ENCODE measurements at places on chromosomes 11 and 22. TPM values are rescaled to one million over a fixed set of nuclear protein-coding genes. Genes with fewer than 3 reads are reported as not detected.

Gene GPHA2
- not detected for total RNA-seq

GRCh38 chr11:61174273-61174672 is 13.0 kb upstream of the VPS37C start:
- no peak for DNase-seq

Gene IRAG1
- 13.1 TPM for total RNA-seq

Gene FAM83F
- total RNA-seq, result 8.0 TPM

Gene CECR2
- total RNA-seq, result 14.1 TPM

Gene KBTBD4
- 15.7 TPM for total RNA-seq

Gene TMEM191C
- total RNA-seq, result 4.2 TPM

- no peak for DNase-seq
These were observed 64.2 kb upstream of the KCNQ1OT1 start for GRCh38 chr11:2763984-2764383.

Gene SCGB1D2
- total RNA-seq, result not detected

Gene GRAP2
- total RNA-seq, result not detected

Gene CRYBA4
- total RNA-seq, result not detected

GRCh38 chr22:32643246-32643645 is 158.3 kb upstream of the TIMP3 start:
- no peak for DNase-seq

Gene SYT7
- total RNA-seq, result 9.4 TPM

Gene PHLDA2
- total RNA-seq, result 1.5 TPM

- DNase-seq, result no peak
These were observed 6.0 kb downstream of the C11orf97 start for GRCh38 chr11:94518300-94518699.

DNA sequence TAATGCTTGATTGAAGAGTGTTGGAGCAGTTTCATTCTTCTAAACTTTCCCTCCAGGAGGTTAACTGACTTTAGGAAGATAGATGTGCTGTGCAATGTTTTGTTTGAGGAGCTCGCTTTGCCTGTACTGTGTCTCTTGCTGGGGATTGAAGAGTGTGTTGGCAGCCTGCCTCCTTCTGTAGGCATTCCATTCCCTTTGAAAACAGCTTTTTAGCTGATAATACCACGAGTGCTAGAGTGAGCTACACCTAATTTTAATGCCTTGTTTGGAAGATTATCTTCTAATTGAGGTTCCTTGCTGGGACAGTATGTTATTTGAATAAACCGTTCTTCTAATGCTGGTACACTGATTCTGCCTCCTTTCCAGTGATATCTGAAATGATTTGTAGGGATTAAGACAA is 7.2 kb downstream of the DDX10 start:
- no peak for DNase-seq

DNA sequence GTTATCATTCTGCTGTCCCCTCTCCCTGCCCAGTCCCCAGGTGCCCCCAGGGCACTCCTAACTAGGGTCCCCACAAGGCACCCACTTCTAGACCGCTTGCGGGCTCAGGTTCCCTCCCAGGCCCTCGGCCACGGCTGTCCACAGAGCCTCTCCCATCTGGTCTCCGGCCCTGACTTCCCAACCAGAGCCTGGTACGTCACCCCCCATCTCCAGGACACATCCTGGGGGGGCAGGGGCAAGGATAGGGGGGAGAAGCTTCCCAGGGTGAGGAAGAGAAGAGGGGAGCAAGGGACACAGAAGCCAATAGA is 457 bp downstream of the SSTR3 start:
- no peak for DNase-seq

DNA sequence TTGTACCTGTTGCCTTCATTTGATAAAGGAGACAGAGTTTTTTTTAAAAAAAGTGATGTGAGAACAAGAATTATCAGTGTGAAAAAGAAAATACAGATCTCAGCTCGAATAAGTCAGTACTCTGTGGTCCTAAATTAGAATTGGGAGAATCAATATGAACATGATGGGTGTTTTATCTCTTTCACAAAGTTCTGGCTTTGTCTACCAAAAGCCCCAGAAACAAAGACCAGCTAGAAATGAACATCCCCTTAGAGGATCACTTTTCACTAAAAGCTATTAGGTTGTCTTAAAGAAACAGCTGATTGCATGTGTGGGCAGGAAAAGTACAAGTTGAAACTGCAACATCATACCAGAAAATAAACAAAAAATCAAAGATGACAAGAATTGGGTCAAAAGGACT is 8.4 kb upstream of the ST14 start:
- no peak for DNase-seq

GRCh38 chr22:36659762-36660509 is 43.6 kb downstream of the CACNG2 start:
- peak; percentile 66 for DNase-seq

- DNase-seq, result no peak
These were observed 25.0 kb downstream of the FCHSD2 start for GRCh38 chr11:73117071-73117470.

DNA sequence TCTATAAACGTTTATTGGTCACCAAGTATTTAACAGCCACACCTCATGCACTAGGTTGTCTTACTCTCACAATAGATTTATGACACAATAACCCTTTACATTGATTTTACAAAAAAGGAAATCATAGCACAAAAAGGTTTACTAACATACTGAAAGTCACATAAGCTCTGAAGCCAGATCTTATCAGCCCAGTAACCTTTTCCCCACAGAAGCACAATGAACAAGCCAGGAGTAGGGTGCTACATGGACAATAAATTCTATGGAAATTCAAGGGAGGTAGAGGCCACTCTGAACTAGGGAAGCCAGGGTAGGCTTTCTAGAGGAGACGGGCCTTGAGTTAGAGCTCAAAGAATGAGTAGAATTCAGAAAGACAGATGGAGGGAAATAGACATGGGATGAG is 633.5 kb upstream of the CADM1 start:
- DNase-seq, result no peak

DNA sequence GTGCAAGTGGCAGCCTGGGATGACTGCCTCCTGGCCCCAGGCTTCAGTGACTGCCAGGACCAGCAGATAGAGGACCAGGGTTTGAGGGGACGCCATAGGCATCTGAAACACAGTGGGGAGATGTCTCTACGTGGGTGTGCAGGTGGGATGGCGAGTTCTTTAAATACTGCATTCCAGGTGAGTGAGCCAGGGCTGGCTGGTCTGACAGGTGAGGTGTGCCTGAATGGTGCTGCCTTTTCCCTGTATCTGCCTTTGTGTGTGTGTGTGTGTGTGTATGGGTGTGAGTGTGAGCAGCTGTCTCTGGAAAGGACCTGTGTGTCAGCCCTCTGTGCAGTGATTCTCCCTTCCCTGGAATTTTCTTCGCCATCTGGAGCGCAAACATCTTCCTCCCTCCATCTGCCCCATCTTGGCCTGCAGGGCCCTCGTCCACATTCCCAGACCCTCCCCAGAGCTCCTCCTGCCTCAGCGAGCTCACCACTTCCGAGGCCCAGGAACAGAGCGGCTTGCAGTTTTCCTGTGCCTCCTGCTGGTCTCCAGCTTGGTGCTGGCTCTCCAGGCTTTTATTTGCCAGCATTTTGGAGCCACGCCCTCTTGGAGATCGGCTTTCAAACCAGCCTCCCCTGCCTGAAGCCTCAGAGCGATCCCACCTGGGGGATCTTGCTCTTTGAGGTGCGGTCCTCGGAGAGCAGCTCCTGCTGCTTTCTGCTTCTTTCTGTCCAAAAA is at the start of gene GPHA2:
TSS of gene GPHA2 (minus strand) at position 535 of the 723 bp plus-strand sequence. CDS start at position 102, 433 bp downstream.
- DNase-seq, result no peak

Gene LRRC74B
- not detected for total RNA-seq

DNA sequence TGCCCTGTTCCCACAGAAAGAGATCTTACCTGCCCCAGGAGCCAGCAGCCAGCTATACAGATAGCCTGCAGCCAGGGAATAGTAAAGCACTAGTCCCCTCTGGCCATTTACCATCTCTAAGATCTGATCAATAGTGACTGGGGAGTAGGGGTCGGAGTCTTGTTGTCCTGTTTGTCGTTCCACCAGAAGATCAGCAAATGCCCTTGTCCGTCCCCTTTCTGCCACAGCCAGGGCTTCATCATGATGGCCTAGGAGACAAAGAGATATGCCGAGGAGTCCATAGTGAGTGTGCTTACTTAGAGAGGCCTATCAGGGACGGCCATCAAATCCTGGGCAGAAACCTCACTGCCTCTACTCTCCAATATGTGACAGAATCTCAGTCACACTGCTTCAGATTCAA is 177.1 kb upstream of the PITPNB start:
- no peak for DNase-seq

DNA sequence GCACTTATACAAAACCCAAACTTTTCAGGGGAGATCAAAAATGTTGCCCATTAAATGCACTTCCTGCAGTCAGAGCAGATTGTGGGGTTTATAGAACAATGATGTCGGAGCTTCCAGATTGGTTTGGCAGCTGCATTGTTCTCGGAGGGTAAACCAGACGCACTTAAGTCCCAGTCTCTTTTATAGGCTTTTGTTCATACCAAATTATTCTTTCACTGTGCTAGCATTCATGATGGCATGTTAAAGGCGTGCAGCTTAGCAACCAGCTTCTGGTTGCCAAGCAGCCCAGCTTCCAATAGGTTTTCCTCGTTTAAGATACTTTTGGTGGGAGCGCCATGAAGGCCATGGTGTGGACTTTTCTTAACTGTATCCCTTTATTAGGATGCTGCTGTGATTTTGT is 40.9 kb downstream of the ZC3H12C start:
- no peak for DNase-seq

DNA sequence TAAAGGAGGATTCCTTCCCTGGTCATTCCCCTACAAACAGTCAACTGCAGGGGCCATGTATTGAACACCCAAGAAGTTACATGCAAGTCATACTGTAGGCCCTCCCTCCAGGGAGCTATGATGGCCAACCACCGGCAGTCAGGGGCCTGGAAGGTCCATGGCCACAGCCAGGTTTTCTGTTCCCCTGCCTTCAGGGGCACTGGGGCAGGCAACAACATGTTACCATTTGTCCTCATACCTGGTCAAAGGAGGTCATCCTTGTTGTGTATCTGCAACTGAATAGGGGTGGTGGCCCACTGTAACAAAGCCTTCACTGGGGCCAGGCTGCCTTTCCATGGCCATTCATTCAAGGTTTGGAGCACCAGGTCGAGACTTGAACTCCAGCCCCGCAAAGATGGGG is 433.6 kb downstream of the DYNC2H1 start:
- no peak for DNase-seq

GRCh38 chr11:116173941-116174911 is 598.6 kb downstream of the BUD13 start:
- DNase-seq, result no peak

- DNase-seq, result no peak
These were observed 52.7 kb upstream of the CCND1 start for GRCh38 chr11:69588270-69588669.

DNA sequence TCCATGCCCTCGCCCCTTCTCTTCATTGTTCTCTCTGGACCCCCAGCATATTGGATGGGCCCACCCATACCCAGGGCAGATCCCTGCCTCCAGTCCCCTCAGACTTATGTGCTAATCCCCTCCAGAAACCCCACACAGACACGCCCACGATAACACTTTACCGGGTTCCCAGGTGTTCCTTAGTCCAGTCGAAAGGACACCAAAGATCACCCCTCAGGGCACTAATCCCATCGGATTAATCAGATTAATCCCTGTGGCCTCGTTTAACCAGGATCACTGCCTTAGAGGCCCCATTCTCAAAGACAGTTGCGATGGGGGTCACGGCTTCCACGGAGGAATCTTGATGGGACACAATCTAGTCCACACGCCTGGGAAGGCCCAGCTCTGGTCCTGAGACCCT is 80.8 kb downstream of the SHANK2 start:
- no peak for DNase-seq

DNA sequence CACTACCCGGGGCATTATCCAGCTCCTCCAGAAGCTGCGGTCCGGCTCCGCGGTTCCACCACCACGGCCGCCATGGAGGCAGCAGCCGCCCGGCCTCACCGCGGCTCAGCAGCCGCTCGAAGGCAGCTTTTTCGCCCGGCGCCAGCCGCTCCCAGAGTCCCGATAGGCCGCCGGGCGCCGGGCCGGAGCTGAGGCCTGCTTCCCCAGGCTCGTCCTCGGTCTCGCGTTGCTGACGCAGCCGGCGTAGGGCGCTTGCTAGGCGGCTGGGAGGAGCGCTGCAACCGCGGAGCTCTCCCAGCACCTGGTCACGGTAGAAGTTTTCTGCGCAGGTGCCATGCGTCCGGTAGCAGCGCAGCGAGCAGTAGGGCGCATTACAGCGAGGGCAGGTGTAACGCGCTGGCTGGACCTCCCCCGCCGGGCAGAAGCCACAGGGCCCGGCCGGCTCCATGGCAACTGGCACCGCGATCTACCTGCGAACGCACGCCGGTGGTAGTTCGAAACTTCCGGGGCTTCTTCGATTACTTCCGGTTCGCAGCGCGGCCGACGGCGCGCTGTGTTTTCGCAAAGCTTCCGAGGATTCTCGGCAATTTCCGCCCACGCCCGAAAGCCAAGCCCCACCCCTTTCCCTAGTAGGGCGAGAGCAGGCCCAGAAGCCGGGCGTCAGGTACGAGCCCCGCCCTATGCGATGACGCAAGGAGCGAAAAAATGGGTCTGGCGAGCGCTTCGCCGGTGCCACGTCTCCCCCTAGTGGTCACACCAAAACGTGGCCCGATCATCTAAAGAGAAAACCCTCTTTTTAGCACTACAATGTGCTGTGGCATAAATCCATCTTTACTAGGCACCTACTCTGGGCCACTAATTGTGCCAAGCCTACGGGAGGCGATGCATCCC is at the start of gene ZNHIT2:
TSS of gene ZNHIT2 (minus strand) at position 496 of the 891 bp plus-strand sequence. CDS start at position 448, 48 bp downstream.
- peak; percentile 100 for DNase-seq

DNA sequence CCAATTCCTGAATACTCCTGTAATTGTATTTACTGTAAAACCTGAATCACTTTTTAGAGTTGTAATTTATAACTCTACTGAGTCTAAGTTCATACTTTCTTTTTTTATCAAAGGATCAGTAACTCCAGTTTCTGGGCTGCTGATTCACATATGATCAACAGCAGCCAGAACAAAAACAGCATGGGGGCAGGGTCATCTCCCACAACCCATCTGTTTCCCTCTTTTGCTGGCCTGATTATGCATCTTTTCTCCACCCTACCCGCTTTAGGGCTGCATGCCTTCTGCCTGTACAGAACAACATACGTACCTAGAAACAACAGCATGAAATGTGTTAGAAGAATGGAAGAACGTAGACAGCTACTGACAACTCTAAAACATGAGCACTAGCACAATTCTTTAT is 76.0 kb downstream of the MRTFA start:
- DNase-seq, result no peak

DNA sequence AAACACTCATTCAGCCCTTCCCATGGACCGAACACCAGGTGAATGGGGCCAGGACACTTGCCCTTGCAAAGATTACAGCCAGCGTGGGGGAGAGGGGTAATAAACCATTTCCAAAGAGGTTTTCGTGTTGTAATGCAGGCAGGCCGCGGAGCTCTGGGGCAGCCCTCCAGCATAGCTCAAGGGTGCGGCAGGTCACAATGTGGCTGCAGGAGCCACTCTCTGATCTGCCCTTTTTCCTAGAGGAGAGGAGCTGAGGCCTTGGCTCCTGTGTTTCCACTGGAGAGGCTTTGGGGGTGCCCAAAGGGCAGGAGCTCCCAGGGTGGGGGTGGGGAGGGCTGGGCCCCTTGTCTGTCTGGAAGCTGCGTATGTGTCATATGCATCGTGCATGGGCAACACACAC is 134.2 kb upstream of the NECTIN1 start:
- no peak for DNase-seq

- no peak for DNase-seq
These were observed 1.7 kb downstream of the ADAMTS15 start for GRCh38 chr11:130449996-130450769.

- DNase-seq, result no peak
These were observed 457.7 kb downstream of the BRD1 start for GRCh38 chr22:49369726-49370626.

All from mesothelial cell of epicardium (in vitro differentiated cells).